ENCODE measurements at places on chromosomes 3 and 15.

GRCh38 chr15:73660455-73660854 is 23.7 kb upstream of the CD276 start:
- no peak for DNase-seq

- DNase-seq: no peak
Observed at GRCh38 chr3:159645874-159646273, 342.8 kb upstream of the IL12A start.

GRCh38 chr3:25056803-25057351 is 371.2 kb upstream of the RARB start:
- no peak for DNase-seq

DNA sequence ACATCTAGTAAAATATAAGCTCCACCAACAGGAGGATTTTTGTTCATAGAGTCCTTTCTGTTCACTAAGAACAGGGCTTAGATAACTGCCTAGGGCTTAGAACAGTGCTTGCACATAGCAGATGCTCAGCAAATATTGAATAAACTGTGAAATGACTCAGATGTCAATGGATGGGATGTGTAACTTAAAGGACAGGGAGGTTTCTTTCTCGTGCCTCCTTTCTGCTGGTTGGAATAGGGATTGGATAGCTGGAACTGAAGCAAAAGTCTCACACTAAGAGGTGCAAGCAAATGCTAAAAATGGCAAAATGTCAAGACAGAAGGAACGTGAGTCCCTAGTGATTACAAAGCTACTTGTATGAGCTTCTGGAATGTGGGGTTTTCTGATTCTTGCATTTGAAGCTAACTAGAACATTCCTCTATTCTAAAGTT is 392.8 kb upstream of the WNT5A start:
- no peak for DNase-seq

GRCh38 chr15:29428925-29429573 is 159.4 kb upstream of the NSMCE3 start:
- no peak for DNase-seq

DNA sequence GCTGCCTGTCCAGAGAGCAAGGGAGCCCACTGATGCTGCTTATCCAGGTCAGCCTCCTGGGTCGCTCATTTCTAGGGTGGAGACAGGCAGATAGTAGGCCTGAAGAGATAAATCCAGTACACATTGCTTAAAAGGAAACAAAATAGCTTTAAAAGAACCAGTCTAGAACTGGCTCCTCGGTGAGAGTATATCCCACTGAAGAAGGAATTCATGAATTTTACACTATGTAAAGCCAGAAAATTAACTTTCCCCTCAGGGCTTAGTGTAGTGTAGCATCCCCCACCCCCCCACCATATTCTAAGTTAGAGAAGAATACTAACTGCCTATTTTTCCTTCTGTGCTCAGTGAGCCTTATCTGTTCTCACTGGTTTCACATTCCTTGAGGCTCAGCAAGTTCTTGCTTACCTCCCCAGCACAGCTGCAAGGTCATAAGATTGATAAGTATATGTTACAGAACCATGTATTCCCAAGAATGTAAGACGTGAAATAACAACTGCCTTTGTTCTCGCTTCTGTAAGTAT is 30.5 kb upstream of the NOX5 start:
- no peak for DNase-seq

All from hematopoietic multipotent progenitor cell (in vitro differentiated cells).